ENCODE measurements at places on chromosomes 5 and 9.

DNA sequence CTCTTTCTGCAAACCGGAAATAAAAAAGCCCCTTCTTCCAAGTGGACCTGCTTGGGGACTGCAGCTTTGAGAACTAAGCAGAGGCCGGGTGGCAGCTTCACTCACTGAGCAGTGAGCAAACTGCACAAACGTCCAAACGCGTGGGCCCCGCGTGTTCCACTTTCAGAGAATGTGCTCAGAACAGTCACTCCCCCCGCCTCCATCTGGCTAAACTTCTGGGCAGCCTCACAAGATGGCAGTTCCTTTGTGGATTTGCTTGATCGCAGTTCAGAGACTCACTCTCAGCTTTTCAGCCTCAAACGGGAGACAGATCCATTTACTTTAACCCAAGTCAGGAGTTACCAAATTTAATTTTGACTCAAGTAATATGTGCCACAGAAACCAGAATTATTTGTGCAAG lies 216.6 kb downstream of the TLE1 start:
- DNase-seq, result no peak

GRCh38 chr9:3647652-3648051 lies 121.9 kb upstream of the RFX3 start:
- DNase-seq, result peak; percentile 53

GRCh38 chr5:1554410-1554967 lies 30.7 kb upstream of the LPCAT1 start:
- no peak for DNase-seq

- DNase-seq, result no peak
Observed at GRCh38 chr5:39302472-39302871, 61.8 kb downstream of the C9 start.

DNA sequence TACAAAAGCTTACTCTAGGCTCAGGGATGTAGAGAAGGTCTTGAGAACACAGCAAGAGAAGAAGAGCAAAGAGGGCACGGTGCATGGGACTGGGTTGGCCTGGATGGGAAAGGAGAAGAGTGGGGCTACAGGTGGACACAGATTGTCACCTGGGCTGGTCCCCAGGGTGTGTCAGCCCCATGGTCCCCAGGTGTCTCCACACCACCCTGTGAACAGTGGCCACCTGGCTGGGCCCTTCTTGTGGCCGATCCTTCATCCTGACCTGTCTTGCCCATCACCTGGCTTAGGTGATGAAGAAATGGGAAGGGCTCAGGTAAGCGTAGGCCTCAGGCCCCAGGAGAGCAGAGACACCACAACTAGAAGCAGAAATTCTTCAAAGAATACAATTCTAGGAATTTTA lies 188.9 kb downstream of the TENT4A start:
- DNase-seq, result no peak

- DNase-seq, result no peak
Observed at GRCh38 chr5:18236386-18236785, 602.1 kb downstream of the TAF11L14 start.

DNA sequence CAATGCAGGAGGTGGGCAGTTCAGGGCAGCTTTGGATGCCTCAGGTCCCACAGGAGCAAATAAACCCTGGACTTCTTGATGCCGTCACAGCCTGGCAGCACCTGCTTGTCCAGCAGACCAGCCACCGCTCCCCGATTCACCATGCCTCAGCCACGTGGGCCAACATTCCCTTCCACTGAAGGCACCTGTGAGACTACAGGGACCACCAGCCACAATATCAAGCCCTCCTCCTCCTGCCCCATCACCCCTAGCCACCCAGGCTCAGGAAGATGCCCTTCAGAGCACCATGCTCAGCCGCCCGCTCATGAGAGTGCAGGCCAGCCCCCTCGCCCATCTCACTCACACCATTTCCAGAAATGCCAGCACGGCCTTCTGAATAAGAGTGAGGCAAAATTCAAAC lies 234.7 kb downstream of the SYK start:
- no peak for DNase-seq

- peak; percentile 54 for DNase-seq
Observed at GRCh38 chr9:98989036-98990000, 45.6 kb downstream of the COL15A1 start.

DNA sequence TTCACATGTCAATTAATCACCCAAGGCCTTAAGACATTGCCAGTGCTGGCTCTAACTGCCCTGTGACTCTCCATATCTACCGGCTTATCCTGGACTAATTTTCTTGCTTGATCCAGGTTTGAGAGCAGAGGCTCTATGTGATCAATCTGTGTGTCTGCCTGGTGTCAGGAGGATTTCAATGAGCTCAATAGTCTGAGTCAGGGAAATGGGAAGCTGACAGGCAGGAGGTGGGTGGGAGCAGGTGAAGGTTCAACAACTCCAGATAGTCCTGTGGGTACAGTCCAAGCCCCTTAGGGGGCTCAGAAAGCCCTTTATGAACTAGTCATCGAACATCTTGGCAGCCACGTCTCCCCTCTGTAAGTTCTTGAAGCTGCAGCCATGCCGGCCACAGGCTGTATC lies 72.2 kb downstream of the SHB start:
- no peak for DNase-seq

DNA sequence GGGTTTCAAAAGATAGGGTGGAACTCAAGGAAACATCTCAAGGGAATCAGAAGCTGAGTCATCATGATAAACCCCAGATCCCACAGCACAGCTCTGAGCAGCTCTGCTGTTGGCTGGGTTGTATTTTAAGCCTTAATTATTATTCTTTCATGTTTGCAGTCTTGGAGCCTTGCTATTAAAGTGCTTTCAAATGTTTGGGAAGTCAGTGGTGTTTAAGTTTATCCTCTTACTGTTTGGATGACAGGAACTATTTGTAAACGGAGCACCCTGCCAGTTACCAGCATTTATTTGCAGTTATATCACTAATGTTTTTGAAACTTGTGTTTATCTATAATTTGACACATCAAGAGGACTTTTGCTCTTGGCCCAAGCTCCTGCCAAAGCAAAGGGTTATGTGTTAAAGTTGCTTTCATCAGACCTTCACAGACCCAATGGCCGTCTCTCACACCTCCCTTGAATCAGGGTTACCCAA lies 141.1 kb upstream of the SPDL1 start:
- no peak for DNase-seq

DNA sequence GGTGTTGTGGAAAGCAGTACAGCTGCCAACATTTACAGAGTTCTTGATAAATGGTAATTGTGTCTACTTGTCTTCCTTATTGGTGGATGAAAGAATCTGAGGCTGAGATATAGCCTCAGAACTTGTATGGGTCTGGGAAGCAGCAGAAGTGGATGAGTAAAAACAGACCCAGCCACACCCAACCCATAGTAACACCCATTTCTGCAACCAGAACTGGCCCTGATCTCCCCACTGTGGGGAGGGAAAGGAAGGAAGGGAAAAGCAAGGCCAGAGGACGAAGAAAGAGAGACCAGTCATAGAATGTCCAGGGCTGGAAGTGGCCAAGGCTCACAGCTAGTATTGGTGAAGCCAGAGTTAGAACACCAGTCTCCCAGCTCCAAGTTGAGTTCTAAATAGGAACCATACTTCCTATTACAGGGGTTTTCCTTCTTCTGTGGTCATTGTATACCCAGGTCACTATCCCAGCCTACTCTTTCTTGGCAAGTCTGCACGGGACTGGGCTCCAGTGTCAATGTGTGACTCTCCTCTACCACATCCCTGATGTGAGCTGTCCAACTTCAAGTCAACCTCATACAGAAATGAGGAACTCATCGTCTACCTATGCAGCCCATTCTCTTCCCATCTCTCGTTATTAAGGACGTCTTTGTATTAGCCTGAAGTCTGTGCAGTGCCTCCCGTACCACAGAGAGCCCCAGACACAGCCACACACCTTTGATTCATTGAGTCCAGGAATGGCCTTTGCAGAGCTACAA lies 35.9 kb downstream of the ITK start:
- peak; percentile 59 for DNase-seq

DNA sequence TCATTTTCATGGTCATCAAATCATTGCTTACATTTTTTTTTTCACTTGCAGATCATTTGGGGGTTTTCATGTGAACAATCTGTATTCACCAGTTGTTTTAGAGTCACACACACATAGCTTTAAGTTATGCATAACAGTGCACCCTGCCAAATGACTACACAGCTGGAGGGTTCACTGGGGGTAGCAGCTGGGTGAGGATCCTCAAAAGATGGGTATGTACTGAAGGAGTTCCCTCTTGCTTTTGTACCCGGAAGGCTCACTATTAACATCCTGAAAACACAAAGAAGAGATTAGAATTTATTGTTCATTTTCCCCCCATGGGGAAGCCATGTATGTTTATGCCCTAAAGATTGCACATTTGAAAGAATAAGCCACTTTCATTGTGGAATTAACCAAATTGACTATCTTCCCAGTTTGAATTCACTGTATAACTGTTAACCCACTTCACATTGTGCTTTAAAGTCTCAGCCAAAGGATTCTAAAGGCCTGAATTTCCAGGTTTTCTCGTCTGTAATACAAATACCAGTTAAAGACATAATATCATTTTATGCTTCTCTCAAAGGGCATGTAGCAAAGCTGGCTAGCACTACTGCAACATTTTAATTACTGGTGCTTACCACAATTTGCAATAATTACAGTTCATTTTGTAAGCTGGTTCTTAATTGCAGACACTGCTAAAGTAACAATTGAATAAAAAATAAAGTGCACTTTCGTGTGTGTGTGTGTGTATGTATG lies 466.4 kb upstream of the MEF2C start:
- no peak for DNase-seq

DNA sequence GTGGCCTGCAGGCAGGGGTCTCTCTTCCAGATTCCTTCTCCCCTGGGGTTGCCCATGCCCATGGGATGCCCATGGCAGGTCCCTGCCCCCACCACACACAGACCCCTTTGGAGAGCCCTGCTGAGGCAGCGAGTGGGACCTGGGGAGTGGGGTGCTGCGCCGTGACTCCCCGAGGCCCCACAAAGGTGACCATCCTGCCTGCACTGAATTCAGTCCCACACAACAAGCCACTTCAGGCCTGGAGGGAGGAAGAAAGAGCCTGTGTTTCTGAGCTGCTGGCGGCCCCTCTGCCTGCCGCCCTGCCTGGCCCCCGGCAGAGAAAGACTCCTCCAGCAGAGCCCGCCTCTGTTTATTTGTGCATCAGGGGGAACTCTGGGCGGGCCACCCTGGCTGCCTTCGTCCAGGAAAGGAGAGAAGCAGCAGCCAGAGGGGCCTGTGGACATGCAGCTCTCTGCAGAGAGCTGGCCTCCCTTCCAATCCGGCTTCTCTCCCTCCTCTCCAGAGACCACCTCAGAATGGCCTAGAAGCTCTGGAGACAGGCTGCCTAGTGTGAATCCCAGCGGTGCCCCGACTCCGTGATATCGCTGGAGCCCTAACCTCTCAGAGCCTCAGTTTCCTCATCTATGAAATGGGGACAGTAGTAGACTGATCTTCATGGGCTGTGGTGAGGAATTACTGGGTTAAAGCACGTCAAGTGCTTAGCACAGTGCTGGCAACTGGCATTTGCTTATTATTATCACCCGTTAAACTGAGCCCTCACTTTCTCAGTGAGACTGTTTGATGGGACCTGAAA lies 72.9 kb downstream of the COL27A1 start:
- no peak for DNase-seq

GRCh38 chr5:156427315-156427714 lies 100.4 kb downstream of the SGCD start:
- DNase-seq, result peak; percentile 43

DNA sequence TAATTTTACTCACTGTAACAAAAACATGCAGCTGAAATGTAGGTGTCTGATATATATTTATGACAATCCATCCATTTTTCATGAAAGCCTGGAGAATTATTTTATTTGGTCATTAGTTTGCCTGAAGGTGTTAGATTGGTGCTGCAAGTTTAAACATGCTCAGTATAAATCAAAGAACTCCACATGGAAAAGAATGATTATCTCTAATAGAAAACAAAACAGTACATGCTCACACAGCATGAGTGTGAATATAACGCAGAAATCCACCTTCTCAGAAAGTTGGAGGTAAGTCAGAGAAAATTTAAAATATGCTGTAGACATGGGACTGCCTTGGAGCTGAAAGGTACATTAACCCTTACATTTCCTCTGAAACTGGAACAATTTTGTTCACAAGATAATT lies 165.5 kb upstream of the RGS7BP start:
- no peak for DNase-seq

GRCh38 chr9:21513431-21513830 lies 31.3 kb upstream of the IFNE start:
- no peak for DNase-seq

- DNase-seq, result peak; percentile 71
Observed at GRCh38 chr9:96071076-96071814, 195.8 kb downstream of the ERCC6L2 start.

DNA sequence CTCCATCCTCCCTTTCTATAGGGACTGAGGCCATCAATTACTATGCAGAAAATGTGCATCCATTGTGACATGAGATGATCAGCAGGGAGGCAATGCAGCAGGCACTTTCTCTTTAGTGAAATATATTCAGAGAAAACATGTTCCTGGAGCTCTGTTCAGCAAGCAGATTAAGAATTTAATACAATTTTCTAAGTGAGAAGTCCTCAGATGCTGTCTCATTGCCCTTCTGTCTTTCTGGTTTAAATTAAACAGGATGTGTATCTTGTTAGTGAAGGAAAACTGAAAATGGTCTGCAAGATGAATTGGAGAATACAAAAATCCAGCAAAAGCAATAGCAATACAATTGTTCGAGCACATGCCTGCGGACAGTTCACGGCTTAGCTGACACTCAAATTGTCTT lies 445.8 kb upstream of the RIOK2 start:
- DNase-seq, result no peak

- DNase-seq, result no peak
Observed at GRCh38 chr9:127280880-127281660, 16.5 kb downstream of the GARNL3 start.

DNA sequence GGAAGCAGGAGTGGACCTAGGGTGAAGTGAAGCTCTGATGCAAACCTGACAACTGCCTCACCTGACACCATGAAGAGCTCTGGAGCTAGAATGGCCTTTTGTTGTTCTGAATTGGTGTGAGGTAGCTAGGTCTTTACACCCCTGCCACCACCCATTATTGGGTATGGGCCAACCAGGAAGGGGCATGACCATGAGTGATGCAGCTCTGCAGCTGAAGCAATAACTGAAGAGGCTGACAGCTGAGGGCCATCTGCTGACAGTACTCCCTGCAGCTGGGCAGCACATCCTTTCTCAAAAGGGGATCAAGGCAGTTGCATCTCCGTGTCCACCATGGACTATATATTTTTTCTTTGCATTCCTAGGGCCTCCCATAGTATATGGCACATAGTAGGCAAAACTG lies 87.0 kb upstream of the TLE1 start:
- DNase-seq, result no peak

DNA sequence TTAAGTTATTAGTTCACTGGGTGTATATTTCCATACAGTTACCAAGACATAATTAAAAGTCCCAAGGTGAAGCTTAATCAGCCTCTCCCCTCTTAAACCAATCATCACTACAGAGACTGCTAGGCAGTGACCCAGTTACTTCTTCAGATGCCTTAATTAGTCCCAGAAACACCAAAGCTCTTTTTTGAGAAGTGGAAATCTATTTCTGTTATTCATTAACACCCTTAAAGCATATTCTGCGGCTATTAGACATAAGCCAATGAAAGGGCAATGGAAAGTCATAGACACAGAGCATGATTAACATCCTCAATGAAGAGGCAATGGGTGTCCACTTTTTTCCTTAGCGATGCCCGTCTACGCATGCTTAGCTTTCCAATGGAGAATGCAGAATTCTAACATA lies 48.3 kb upstream of the DNAH5 start:
- no peak for DNase-seq
